ENCODE measurements at places on chromosomes 1 and 21.

DNA sequence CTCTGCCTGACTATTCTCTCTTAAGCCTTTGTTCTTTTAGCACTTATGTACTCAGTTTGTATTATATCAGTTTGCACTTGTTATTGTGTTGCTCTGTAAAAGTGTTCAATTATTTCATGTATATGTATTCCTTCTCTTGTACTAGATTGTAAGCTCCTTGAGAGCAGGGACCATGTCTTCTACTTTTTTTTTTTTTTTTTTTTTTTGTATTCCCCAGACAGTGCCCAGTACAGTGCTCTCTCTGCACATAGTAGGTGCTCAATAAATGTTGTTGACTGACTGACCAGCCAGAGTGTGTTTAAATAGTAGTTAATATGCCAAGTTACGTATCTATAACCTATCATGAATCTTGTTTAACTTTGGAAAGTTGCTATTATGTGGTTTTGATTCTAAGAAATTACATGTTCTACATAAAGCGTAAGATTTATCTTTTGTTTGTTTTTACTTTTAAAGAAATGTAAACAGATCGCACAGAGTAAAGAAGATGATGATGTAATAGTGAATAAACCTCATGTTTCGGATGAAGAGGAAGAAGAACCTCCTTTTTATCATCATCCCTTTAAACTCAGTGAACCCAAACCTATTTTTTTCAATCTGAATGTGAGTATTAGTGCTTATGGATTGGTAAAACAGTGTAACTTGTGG lies 16.1 kb downstream of the SON start:
- DNase-seq = no peak

- DNase-seq = no peak
Observed at GRCh38 chr21:40140675-40141074, 273.4 kb downstream of the PCP4 start.

GRCh38 chr1:232577772-232578171 lies 52.2 kb downstream of the SIPA1L2 start:
- DNase-seq = no peak

GRCh38 chr1:210394281-210394821 lies 65.6 kb downstream of the HHAT start:
- no peak for DNase-seq

GRCh38 chr21:24375201-24375600 lies 1232.1 kb downstream of the MRPL39 start:
- DNase-seq = no peak

DNA sequence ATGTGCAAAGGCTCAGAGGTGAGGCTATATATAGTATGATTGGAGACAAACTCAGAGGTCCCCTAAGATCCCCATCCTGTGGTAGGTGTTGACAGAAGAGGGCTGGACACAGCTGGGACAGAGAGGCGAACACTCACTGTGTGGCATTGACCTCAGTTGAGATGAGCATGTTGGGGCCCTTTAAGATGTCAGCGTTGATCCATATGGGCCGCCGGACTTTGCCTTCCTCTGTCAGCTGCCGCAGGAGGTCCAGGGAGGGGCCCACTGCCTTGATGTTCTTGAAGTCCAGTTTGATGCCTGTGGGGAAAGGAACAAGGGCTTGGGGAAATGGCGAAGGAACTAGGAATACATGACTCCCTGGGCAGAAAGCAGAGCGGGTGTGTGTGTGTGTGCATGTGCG lies 8.8 kb downstream of the FAM151A start:
- no peak for DNase-seq

DNA sequence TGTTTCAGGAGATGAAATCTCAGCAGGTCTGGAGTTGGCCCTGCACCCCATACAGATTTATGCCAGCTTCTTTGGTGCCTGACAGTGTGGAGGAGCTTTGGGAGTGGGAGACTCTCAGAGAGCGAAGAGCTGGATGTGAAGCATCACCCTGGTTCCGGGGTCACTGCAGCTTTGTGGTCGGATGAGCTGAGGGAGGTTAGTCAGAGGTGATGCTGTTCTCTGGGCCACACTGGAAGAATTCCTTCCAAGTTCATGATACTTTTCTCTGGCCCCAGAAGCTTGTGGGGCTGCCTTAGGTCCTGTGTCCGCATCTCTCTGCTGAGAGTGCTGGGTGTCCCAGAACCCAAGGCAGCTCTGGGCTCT lies 467.8 kb downstream of the CAMTA1 start:
- DNase-seq = no peak

DNA sequence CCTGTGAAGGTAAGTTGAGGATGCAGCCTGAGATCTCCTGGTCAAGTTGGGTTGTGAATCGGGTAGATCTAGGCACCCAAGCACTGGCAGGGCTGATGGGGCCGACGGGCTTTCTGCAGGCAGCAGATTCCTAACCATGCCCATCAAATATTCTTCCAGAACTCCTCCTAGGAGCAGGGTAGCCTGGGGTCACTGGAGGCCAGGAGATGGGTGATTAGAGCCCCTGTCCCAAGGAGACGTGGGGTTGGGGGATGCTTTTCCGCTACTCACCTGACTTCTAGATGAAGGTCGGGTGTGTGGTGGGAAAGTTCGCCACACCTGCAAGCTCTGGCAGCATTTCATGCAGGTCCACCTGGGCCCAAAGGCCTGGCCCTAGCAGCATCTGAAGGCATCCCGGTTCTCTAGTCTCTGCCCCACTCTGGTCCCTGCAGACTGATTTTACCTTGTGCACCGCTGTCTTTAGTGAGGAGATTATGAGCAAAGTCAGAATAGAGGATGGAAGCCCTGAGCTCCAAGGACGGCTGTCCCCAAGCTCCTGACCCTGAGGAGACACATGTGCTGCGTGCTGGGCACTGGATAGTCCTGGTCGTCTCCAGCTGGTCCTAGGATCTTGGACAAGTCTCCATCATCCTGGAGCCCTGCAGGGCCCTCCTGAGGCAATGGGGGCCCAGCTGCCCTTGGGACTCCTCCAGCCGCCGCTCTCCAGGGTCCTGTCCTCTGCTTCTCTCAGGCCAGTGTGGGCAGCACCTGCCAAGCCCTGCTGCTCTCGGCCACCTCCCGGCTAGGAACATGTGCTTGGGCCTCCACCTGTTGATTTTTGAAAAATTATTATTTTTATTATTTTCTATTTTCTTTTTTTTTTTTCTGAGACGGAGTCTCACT lies 21.8 kb upstream of the C2CD2 start:
- DNase-seq = no peak

GRCh38 chr1:214514819-214515383 lies 36.5 kb downstream of the PTPN14 start:
- no peak for DNase-seq

- DNase-seq = no peak
Observed at GRCh38 chr21:37061926-37062592, 10.8 kb downstream of the PIGP start.

DNA sequence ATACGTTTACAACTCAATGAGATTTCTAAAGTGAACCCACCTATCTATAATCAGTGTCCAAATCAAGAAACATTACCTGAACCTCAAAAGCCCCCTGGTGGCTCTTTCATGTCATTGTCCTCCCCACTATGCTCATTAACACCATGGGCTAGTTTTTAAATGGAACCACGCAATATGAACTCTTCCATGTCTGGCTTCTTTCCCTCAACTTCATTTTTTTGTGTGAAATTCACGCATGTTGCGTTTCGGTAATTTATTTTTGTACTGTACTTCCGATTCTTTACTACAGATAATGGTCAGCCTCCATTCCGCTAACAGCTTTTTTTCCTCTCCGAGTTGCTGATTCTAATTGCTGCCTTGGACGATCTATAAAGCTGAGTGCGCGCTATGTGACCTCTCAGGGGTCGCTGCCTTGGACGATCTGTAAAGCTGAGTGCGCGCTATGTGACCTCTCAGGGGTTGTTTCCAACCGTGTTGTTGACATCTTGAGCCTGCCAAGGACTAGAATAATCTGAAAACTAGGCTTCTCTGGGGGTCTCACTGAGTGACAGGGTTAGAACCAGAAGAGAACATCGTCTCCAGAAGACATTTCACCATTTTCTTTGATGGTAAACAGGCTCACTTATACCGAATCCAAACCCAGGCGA lies 1.1 kb upstream of the CACYBP start:
- peak; percentile 43 for DNase-seq

DNA sequence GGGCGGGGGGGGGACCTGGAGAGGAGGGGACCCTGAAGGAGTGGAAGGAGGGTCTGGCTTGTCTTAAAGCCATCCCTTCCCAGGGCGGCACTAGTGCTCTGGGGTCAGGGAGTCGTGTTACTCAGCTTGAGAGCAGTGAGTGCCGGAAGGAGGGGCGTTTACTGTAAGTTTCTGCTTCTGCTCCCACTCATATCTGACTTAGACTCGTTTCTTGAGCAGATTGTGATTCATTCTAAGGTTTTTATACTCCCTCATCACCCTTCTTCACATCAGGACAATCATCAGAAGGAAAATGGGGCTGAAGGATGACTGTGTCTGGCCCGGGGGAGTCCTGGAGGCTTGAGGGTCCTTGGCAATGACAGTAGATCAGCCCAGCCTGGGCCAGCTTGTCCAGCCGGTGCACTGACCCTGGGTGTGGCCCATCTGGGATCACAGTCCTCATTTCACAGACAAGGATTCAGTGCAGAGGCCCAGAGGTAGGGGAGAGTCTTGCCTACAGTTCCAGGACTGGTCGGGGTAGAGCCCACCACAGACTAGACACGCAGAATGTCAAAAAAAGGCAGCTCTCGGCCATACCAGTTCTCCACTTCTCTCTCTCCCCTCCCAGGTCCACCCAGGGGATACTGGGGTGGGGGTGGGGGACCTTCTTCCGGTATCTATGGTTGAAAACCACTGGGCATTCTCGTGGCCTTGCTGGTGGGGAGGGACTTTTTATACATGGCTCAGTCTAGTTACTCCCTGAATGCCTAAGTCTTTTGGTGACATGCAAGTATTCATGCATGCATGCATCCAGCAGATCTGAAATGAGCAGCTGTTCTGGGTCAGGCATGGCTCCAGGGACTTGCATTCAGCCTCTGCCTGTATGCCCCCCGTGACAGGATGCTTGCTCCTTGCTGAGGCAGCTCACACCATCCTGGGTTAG lies 5.1 kb downstream of the TNFRSF8 start:
- DNase-seq = no peak

DNA sequence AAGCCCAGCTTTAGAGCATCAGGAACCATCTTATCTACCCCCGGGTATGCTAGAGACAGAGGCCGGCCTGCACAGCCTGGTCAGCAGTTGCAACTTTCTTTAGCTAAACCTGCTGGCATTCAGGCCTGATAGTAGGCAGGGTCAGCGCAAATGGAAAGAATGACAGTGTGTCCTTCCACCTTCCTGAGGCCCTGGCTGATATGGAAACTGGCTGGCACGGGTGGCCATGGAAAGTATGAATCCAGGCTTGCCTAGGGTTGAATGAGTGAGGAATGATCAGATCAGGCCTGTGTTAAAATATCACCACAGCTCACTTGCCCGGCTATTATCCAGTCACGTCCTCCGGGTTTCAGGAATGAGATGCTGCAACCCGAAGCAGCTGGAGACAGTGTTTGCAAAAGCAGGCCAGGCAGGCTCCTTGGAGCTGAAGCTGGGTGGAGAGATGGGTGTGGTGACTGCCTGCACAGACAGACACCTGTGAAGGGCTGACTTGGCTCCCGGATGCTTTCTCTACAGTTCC lies 34.7 kb downstream of the RCAN1 start:
- DNase-seq = no peak

DNA sequence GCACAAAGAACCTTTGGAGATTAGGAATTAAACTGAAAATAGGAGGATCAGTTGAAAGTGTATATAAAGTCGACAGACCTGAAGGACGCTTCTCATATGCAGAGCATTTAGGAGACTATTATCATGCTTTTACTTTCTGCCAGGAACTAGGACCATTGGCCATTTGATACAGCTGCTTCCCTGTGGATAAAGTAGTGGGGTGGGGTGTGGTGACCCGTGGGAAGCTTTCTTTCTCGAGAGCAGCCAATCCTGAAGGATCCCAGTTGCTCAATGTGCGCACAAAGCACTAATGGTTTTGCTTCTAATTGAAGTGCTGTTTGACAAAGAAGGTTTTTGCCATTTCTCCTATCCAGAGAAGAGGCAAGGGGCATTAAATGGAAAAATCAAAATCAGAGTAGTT lies 14.9 kb upstream of the CD55 start:
- DNase-seq = no peak

DNA sequence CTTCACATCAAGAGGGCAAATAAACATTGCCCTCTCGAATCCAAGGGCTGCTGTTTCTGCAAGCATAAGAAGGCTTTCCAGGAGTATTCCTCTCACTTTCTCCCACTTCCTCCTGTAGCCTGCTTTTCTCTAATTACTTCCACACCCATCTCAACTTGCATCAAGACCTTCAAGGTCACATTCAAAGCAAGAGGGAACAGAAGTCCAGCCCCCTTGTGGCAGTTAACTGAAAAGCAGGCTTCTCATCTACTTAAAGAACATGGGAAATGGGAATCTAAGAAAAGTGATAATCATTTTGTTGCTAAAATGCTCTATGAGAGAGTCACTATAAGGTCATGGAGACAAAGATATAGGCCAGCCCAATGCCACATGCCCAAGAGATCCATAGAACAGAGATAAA lies 874.4 kb downstream of the KCNT2 start:
- DNase-seq = no peak

DNA sequence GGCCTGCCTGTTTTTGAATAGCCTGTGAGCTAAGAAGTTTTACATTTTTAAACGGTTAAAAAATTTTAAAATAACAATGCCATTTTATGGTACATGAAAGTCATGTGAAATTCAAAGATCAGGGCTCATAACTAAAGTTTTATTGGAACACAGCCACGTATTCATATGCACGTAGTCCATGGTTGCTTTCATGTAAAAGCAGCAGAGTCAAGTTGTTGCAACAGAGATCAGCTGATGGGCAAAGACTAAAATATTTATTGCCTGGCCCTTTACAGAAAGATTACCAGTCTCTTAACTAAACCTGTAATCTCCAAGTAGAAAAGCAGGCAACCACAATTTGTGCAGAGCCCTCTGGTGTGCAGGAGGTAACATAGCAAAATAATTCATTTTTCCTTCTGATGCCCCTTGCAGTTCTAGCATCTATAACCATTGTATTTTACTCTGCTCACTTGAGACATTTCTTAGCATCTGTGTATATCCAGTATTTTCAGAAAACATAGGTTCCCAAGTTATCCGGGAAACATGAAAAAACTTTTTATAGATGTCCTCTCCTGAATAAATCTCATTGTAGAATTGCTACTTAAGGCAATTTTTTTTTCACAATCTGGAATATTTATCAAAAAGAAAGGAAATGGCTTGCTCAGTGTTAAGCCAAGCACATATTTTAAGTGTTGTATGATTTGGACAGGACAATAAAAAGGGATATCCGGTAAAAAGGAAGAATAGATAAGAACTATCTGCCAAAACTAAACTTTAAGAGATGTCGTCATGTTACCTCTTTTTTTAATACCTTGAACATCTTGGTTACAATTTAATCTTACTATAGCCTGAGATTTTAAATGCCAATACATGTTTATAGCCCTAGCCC lies 430.8 kb downstream of the PLPP3 start:
- DNase-seq = no peak

DNA sequence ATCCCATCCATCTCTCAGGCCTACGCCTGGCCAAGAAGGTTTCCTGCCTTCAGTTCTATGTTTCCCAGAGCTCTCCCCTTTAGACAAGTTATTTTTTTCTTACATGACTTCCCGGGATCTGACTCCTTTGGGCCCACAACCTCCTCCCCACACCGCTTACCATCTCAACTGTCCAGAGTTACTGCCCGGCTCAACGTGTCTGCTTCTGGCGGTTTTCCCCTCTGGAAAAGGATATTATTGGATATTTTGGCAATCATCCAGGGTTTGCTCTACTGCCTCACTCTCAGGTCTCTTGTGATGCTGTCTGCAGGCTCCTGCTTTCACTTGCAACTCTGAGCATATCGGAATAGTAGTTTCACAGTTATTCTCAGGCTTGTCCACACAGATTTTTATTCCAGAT lies 318.2 kb upstream of the CAMK1G start:
- no peak for DNase-seq

- DNase-seq = no peak
Observed at GRCh38 chr1:202283991-202284390, 57.7 kb downstream of the UBE2T start.
